Lower lobe of right lung (tissue), 2 donors: ENCODE measurements at places on chromosomes 1 and 21.

- DNase-seq: no peak
Observed at GRCh38 chr1:1756661-1757421, 21.4 kb downstream of the NADK start.

DNA sequence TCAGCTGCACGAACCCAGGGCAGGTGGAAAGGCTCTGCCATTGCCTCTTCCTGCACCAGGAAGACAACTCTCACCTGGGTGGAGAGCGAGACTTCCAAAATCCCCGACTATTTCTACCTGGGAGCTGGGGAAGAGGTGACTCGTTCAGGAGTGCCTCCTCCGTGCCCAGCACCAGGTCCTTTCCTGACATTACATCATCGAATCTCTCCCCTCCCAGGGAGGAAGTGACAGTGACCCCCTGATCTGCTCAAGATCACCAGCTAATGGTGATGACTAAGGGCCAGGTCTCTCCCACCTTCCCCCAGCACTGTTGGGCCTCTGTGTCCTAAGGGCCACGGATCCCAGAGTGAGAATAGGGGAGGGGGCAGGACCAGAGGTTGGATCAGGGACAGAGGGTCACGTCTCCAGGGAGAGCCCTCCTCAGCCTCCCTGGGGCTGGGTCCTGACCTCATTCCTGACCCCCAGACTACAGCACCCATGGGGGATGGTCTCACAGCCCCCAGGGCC, 6.8 kb downstream of the MEGF6 start:
- no peak for DNase-seq

GRCh38 chr1:2125350-2126211, 69.0 kb downstream of the FAAP20 start:
- DNase-seq: peak; percentile 38

GRCh38 chr21:31185663-31186062, 147.4 kb upstream of the KRTAP19-8 start:
- DNase-seq: no peak

DNA sequence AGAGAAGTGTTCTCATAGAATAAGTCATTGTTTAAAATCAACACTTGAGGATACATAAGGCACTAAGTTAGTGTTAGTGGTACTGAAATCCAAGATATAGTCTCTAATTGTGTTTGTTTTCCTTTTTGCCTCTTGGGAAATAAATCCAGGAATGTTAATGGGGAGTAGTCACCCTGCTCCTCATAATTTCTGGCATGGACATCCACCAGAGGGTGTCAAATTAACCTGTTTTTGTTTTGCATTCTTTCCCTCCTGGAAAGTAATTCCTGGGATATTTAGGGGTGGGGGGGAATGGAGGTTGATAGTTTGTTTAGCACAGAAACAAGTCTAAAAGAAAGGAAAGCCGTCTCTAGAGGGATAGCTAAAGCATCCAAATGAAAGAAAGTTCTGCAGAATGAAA, 87.8 kb upstream of the MAP1LC3C start:
- DNase-seq: no peak

- no peak for DNase-seq
Observed at GRCh38 chr1:56446531-56447098, 132.7 kb downstream of the PLPP3 start.

DNA sequence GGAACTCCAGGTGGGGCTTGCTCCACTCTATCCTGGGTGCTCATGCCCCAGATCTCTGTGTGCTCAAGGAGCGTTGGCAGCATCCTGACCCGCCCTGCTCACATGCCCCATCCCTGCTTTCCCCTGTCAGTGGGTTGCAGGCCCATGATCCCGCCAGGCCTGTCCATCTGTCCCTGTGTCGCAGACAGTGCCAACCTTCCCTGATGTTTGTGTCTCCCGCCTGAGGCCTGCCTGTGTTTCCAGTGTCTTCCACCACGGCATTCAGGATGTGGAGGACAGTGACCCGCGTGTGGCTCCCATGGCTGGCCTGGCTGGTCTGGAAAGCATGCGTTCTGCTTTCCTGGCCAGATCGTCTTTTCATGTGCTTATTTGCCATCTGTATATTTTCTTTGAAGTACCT, 82.9 kb downstream of the PCBP3 start:
- no peak for DNase-seq

- no peak for DNase-seq
Observed at GRCh38 chr1:208029381-208030287, 118.7 kb upstream of the CD34 start.

DNA sequence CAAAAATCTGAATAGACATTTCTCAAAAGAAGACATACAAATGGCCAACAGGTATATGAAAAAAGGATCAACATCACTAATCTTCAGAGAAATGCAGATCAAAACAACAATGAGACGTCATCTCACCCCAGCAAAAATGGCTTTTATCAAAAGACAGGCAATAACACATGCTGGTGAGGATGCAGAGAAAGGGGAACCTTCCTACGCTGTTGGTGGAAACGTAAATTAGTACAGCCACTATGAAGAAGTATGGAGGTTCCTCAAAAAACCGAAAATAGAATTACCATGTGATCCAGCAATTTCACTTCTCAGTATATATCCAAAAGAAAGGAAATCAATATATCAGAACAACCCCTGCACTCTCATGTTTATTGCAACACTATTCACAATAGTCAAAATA, 65.1 kb upstream of the ATP1B1 start:
- no peak for DNase-seq

DNA sequence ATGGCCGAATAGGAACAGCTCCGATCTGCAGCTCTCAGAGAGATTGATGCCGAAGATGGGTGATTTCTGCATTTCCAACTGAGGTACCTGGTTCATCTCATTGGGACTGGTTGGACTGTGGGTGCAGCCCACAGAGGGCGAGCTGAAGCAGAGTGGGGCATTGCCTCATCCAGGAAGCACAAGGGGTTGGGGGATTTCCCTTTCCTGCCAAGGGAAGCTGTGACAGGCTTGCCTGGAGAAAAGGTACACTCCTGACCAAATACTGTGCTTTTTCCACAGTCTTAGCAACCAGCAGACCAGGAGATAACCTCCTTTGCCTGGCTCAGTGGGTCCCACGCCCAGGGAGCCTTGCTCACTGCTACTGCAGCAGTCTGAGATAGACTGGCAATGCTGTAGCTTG, 66.9 kb downstream of the HSD3B1 start:
- no peak for DNase-seq

DNA sequence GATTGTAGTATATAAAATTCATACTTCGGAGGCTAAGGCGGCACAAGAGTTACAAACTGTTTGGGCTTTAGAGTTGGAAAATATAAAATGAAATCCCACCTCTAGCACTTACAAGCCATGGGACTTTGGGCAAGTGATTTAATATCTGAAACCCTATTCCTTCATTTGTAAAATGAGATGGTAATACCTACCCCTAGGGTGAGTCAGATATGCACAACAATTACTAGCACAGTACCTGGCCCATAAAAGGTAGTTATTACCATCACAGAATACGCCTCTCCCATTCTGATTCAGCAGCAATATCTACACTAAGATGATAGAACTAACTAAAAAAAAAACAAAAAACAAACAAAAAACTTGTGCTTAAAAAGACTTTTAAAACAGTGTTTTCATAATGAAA, 3.5 kb downstream of the KLHL12 start:
- DNase-seq: no peak

- no peak for DNase-seq
Observed at GRCh38 chr1:200883118-200883517, 10.3 kb downstream of the GPR25 start.

- no peak for DNase-seq
Observed at GRCh38 chr1:105243411-105243810, 1493.7 kb downstream of the AMY1C start.

DNA sequence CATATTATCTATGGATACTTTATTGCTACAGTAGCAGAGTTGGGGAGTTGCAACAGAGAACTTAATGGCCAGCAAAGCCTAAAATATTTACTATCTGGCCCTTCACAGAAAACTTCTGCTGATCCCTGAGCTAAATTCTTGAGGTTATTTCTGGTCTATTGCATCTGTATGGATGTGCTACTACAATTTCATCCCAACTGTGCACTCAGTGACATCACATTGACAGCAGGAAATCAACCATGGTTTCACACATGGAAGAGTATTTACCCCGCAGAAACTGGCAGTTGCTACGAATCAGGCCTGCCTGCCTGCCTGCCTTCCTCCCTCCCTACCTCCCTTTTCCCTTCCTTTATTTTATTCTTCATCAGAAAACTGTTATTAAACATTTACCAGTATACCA, 12.1 kb downstream of the CLCA2 start:
- no peak for DNase-seq

DNA sequence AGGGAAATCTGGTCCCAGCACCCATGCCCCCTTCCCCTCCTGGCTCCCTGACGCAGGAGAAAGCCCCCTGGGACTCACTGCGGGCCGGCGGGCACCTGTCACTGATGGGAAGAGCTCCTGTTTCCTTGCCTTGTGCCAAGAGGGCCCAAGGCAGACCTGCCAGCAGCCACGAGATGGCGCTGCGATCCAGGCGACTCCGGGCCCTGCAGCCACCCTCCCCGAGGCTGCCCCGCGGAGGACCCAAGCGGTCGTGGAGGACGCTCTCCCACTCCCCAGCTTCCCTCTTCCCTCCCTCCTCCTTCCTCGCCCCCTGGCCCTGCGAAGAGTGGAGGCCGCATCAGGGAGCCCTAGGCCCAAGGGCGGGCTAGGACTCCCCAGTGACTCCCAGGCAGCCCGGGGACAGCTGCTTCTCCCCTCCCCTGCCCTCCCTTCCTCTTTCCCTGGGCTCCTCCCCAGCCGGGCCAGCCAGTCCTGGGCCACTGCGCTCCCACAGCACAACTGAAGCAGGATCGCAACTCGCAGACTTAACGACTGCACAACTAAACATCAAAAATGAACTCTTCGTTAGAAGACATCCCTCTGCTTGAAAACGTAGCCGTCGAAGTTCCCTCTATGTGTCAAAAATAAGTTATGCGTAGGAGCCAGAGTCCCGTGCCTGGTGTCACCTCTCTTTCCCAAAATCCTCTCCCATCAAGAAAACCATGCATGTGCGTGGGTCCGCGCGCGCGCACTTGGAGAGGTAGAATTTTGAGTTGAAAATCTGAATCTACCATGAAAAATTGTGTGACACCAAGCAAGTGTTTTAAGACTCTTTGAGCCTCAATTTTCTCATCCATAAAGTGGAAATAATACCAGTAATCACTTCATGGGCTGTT, 34.2 kb downstream of the BATF3 start:
- DNase-seq: peak; percentile 90

- no peak for DNase-seq
Observed at GRCh38 chr1:17108360-17108759, 10.9 kb downstream of the PADI2 start.

DNA sequence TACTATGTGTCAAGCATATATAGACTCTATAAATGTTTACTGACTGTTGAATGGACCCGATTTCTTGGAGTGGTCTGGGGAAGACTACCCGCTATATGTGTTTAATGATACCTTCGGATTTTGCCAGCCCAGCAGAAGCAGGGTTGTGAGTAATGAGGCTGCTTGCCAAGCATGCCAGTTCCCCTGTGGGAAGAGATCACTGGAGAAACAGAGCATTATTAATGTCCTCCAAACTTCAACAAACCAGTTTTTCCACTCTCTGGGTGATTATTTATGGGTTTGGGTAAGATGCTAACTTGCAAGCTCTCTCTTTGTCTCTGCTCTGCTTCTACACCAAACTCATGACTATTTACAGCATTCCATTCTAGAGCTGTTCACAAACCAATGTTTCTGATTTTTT, 25.1 kb upstream of the PHGDH start:
- DNase-seq: no peak

DNA sequence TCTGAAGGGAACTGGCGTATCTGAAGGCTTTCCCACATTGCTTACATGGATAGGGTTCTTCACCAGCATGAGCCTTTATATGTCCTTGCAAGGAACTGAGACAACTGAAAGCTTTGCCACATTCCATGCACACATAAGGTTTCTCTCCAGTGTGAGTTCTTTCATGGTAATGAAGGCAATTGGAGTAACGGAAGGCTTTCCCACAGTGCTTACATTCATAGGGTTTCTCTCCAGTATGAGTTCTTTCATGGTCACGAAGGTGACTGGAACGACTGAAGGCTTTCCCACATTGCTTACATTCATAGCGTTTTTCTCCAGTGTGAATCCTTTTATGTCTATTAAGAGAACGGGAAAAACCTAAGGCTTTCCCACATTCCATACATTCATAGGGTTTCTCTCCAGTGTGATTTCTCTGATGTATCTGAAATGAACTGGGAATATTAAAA, 15.0 kb downstream of the ZNF124 start:
- DNase-seq: no peak

GRCh38 chr1:193519922-193520321, 333.5 kb upstream of the B3GALT2 start:
- DNase-seq: no peak

DNA sequence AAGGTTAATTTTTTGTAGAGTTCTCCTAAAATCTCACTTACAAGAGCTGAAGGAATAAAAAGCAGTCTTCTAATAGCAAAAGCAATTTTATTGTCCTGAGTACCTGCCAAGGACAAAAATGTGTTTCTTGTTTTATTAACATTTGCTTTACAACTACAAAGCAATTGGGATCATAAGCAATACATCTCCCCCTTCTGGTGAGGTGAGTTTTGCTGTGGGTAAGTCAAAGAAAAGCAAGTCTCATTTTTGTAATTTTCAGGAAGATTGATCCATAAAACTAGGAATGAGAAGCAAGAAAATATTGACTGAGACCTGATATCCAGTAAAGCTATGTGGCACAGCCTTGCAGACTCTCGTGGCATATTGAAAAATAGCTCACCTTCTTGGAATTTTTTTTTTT, 2162.7 kb downstream of the NCAM2 start:
- no peak for DNase-seq

DNA sequence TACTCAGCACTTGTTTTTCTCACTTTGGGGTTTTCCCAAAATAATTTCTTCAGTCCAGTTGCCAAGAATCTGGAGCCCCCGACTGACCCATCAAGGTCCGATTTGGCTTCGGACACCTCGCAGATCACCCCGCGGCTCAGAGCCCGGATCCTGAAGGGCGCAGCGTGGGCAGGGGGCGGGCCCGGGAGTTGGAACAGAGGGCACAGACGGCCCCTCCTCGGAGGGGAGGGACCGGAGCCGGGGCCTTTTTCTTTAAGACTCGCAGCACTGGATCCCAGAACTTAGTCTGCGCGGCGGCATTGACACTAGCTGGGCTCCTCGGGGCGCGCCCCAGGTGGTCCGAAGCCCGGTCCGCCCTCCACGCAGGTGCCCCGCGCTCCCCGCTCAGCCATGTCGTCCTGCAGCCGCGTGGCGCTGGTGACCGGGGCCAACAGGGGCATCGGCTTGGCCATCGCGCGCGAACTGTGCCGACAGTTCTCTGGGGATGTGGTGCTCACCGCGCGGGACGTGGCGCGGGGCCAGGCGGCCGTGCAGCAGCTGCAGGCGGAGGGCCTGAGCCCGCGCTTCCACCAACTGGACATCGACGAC, at the start of gene CBR3:
Gene CBR3, plus strand, starts transcription at position 277 of the 588 bp plus-strand sequence. Its CDS starts 114 bp downstream, at position 391.
- DNase-seq: peak; percentile 68

DNA sequence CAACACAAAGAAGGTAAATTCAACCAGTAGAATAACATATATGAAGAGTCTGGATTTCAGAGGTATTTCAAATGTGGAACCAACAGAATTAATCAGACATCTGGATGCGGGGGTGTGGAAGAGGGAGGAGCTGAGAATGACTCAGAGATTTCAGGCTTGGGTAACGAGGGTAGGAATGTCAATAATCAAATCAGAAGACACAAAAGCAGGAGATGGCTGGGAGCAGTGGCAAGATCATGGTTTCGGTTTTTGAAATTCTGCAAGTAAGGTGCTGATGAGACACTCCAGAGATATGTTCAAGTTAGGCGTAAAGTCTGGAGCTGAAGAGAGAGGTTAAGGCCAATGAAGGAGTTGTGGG, 64.0 kb downstream of the PLPPR5 start:
- DNase-seq: no peak

GRCh38 chr1:205523891-205524793, 19.7 kb downstream of the CDK18 start:
- DNase-seq: peak; percentile 73

- no peak for DNase-seq
Observed at GRCh38 chr1:109116286-109116685, 2.4 kb downstream of the ELAPOR1 start.
